ENCODE measurements at places on chromosomes 4 and X.

GRCh38 chr4:98232202-98232601 lies 29.0 kb upstream of the RAP1GDS1 start:
- DNase-seq: no peak

DNA sequence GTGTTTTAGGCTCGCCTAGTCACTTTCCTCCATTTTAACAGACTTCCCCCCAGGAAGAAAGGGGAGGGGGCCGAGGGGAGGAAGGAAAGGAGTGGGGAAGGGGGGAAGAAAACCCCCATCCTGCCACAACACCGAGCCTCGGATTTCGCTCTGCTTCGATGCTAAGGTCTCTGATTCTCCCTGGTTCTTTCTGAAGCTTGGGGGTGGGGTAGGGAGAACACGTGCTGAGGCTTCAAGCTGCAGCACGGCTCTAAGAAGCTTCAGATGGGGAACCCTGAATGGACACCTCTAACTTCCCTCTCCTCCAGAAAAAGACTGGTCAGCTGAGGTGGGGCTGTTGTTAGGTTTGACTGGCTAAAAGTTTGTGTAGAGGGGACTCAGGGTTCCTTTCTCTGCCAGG lies 61.8 kb downstream of the RHOH start:
- DNase-seq: no peak

GRCh38 chrX:3516051-3516541 lies 169.6 kb upstream of the MXRA5 start:
- DNase-seq: no peak

DNA sequence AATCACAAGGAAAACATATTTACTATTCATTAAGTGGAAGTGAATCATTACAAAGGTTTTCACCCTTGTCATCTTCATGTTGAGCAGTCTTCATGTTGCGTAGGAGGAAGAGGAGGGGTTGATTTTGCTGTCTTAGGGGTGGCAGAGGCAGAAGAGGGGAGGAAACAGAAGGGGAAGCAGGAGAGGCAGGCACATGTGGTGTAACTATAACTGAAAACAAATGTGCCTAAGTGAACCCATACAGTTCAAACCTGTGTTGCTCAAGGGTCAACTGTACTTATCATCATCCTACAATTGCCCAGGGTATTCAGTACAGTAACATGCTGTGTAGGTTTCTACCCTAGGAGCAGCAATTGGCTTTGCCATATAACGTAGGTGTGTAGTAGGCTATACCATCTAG lies 47.2 kb downstream of the SYNPO2 start:
- no peak for DNase-seq

GRCh38 chrX:53479301-53479700 lies 45.1 kb upstream of the HSD17B10 start:
- DNase-seq: no peak

DNA sequence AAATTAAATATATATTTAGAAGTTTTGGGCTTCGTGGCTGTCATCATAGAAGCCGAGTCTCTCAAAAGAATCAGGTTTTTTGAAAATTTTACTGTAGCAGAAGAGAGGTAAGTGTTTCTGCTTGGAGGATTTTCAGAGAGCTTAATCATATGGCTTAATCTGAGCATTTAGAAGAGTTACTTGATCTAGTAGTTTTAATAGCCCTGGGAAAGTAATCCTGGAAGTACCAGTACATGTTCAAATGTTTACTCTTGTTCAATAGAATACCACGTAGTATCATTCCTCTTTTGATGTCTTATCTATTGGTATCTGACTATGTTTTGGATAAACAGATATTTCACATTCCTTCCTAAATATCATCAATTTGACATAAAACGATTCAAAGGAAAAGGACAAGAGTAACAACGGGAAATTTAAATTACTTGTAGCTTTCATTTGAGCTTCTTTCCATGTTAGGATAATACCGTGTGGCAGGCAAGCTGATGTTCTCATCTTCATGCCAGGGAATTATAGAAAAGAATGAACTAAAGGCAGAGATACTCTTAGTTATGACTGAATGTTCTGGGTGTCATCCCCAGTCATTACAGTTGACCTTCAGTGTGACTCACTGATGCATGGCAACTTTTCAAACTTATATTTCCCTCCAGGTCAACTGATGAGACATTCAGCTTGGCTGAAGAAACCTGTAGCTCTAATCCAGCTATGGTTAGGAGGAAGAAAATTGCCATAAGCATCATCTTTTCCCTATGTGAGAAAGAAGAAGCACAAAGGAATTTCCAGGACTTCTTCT lies 89.8 kb downstream of the FNIP2 start:
- peak; percentile 35 for DNase-seq

DNA sequence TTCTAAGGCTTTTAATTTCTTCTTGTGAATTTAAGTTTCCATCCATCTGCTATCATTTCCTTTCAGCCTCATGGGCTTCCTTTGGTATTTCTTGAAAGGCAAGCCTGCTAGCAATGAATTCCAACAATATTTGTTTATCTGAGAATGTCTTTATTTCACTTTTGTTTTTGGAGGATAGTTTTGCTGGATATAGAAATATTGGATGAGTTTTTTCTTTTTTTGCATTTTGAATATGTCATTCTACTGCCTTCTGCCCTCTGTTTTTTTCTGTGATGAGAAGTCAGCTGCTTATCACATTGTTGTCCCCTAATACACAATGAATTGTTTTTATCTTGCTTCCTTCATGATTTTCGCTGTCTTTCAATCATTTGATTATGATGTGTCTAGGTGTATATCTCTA lies 13.2 kb upstream of the SORCS2 start:
- no peak for DNase-seq

GRCh38 chr4:158624889-158625478 lies 46.7 kb downstream of the C4orf46 start:
- no peak for DNase-seq

DNA sequence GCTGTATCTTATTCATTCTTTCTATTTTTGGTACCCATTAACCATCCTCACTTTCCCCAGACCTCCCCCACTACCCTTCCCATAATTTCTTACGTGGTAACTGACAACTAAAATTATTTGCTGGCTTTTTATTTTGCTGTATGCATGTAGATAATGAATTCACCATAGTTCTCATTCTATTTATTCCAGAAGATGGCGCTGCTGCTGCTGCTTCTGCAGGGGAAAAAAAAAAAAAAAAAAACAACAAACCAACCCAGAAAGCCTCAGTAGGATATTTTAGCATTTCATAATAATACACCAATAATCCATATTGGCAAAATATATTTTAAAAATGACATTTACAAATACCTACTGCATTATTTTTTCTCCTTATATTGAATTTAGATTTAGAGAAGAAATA lies 416.6 kb upstream of the MAGEB18 start:
- no peak for DNase-seq

DNA sequence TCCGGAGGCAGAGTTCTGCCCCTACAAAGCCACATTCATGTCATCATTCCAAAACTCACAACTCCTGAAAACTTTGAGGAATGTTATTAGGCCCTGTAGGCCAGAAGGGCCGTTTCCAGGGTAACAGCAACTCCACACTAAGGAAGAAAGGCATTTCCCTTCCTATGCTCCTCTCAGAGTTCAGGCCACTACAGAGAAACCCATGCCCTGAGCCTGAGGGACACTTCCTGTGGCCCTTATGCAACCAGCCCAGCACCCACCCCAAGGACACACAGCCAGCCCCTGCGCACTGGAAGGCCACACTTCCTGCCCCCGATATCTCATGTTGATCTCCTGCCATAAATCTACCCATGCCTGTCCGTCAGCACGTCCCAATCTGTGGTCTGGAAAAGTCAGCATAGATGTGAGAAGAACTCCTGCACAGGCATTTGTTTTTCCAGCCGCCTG lies 289.3 kb downstream of the BCOR start:
- peak; percentile 69 for DNase-seq

DNA sequence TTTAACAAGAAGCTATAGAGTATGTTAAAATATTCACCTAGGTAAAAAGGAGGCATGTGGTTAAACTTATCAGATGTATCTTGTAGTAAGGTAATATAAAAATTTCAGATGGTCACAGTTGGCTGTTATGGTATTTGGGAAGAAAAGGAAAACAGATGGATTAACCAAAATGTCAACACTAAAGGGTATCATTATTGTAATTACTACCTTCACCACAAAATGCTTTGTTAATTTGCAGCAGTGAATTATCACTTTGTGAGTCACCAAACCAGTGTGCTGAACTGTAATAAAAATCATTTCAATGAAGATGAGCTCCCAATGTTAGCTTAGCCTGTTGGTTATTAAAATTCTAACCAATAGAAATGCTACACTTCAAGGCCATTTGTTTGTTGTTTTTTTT lies 233.9 kb downstream of the RPA4 start:
- no peak for DNase-seq

DNA sequence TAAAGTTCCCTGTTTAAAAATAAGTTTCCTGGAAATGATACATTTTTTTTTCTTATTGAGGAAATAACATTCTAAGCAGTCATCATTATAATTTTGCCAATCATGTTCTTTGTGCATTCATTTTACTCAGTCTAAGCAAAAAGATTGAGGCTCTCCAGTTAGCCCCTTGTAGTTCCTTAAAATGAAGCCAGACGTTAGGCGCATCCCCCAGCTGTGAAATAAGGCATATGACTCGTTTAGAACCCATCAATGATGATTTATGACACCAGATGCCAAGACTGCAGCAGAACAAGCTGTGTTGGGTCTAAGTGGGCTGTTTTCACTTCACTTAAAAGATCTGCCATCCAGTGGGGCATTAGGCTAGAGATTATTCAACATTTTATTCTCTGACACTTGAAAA lies 17.0 kb downstream of the PDGFC start:
- DNase-seq: no peak

DNA sequence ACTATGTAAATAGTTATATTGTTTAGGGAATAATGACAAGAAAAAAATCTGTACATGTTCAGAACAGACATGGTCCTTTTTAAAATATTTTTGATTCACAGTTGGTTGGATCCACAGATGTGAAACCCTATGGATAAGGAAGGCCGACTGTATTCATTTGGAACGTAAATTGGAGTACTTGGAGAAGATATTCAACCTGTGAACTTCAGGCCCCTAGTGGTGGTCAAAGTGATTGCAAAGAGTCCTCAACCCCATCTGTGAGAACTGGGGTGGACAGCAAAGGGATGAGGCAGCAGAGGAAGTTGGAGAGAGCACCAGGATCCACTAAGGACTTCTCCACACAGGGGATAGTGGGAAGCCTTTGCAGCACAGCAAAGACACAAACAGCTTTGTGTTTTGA lies 6.2 kb upstream of the CXCL13 start:
- DNase-seq: no peak

DNA sequence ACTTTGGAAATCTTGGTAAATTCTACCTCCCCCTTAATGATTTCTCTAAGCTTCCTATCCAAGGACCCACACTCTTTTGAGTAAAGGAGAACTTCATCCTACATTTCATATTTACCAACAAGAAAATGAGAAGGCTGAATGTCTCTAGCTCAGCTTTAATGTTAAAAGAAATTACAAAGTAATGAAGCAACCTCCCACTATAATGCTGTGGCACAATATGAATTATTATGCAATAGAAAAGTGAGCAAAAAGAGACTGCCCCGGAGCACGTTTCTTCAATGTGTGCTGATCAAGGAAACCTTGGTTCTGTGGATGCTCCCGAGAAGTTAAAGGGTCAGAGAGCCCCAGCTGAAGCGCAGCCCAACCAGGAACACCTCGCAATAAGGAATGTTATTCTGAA lies 9.1 kb upstream of the TBC1D1 start:
- no peak for DNase-seq

- DNase-seq: no peak
Measured at GRCh38 chr4:129355031-129355430, 259.1 kb downstream of the C4orf33 start.

- no peak for DNase-seq
Measured at GRCh38 chr4:72109959-72110497, 78.2 kb downstream of the NPFFR2 start.

DNA sequence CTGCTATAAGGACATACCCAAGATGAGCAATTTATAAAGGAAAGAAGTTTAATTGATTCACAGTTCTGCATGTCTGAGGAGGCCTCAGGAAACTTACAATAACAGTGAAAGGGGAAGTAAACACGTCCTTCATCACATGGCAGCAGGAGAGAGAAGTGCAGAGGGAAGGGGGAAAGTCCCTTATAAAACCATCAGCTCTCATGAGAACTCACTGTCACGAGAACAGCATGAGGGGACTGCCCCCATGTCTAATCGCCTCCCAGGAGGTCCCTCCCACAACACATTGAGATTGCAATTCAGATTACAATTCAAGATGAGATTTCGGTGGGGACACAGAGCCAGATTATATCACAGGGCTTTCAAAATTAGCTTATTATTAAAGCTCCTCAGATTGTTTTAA lies 209.5 kb upstream of the PPP3CA start:
- no peak for DNase-seq

DNA sequence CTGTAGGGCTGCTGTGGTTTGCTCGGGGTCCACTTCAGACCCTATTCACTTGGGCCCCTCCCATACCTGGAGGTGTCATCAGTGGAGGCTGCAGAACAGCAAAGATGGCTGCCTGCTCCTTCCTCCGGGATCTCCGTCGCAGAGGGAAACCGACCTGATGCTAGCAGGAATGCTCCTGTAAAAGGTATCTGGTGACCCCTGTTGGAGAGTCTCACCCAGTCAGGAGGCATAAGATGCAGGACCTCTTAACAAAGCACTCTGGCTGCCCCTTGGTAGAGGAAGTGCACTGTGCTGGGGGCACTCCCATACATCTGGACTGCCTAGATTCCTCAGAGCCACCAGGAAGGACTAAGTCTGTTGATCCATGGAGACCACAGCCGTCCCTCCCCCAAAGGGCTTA lies 296.9 kb downstream of the GRID2 start:
- no peak for DNase-seq

GRCh38 chr4:182918791-182919302 lies 1.7 kb upstream of the DCTD start:
- no peak for DNase-seq

- peak; percentile 78 for DNase-seq
Measured at GRCh38 chrX:74536152-74536831, 78.1 kb downstream of the RLIM start.

- DNase-seq: no peak
Measured at GRCh38 chrX:637660-638481, 7.3 kb downstream of the SHOX start.

DNA sequence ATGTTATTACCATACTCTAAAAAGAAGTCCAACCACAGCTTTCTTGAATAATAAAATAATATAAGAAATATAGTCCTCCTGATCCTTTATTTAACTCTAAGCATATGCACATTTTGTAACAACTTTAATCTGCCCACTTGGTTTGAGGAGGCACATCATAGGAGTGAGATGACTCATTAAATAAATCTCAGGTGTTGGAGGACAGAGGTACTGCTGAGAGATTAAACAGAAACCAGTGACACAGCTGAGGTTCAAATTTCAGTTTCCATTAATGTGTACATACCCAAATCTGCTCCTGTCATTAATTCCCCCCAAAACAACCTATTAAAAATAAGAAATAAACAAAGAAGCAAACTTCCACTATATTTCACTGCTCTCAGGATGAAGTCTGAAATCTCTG lies 211.0 kb downstream of the KCTD8 start:
- no peak for DNase-seq
